ENCODE measurements at places on chromosomes 6 and 20. TPM values are rescaled to one million over a fixed set of nuclear protein-coding genes. Genes with fewer than 3 reads are reported as not detected.

PAX1 gene
- total RNA-seq = not detected

OLIG3 gene
- 0.67 TPM for total RNA-seq

GPR6 gene
- not detected for total RNA-seq

ANGPT4 gene
- total RNA-seq = not detected

SMLR1 gene
- total RNA-seq = not detected

SEL1L2 gene
- not detected for total RNA-seq

TMEM244 gene
- not detected for total RNA-seq

ATP6V1G2 gene
- total RNA-seq = 0.86 TPM

TBX18 gene
- total RNA-seq = not detected

THBD gene
- total RNA-seq = not detected

DNA sequence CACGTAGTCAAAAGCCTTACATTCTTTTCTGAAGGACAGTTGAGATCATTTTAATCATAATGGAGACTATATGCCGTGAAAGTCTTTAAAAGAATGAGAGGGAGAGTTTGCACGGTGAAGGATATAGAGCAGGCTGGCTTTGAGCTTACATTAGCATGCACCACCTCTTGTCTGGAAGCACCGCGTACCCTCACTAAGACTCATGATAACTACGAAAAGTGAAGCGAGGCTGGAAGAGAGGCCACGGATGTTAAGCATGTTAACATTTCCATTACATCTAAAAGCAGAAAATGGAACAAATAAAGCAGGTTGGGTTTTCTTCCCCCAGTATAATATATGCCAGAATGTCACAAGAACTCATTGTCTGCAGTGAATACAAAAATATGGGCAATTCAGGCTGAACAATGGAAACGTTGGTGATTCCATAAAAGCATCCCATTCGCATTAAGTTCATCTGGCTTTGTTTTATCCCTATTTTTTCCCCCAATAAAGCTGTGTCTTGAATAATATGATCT lies 40.6 kb upstream of the NKX2-2 start:
- H3K4me1 ChIP-seq = peaks cover 16% of the 10 kb centered on the region
- no peak for DNase-seq
- no peaks in the 10 kb centered on the region for H3K36me3 ChIP-seq
- peaks cover 6% of the 10 kb centered on the region for H3K27me3 ChIP-seq

GRCh38 chr6:124539096-124539495 lies 423.1 kb upstream of the RNF217 start:
- DNase-seq = no peak
- no peak overlapping the region for H3K27ac ChIP-seq
- no peaks in the 10 kb centered on the region for H3K4me1 ChIP-seq

- no peaks in the 10 kb centered on the region for H3K36me3 ChIP-seq
- H3K27me3 ChIP-seq = peaks cover 15% of the 10 kb centered on the region
- H3K27ac ChIP-seq = no peak overlapping the region
- H3K4me3 ChIP-seq = no peak overlapping the region
- peaks cover 2% of the 10 kb centered on the region for H3K4me1 ChIP-seq
Observed at GRCh38 chr6:113735491-113735890, 121.7 kb upstream of the MARCKS start.

GRCh38 chr20:25065625-25066338 lies 7.8 kb upstream of the ACSS1 start:
- DNase-seq = peak; percentile 83
- peaks cover 4% of the 10 kb centered on the region for H3K4me1 ChIP-seq
- H3K27me3 ChIP-seq = peaks cover 15% of the 10 kb centered on the region
- H3K36me3 ChIP-seq = no peaks in the 10 kb centered on the region
- no peak overlapping the region for H3K4me3 ChIP-seq
- H3K27ac ChIP-seq = no peak overlapping the region

- H3K27ac ChIP-seq = peak overlapping the region; percentile 52
- H3K36me3 ChIP-seq = peaks cover 52% of the 10 kb centered on the region
- H3K4me1 ChIP-seq = peaks cover 19% of the 10 kb centered on the region
- H3K27me3 ChIP-seq = no peaks in the 10 kb centered on the region
Observed at GRCh38 chr20:47351643-47352331, 4.7 kb downstream of the ZMYND8 start.

DNA sequence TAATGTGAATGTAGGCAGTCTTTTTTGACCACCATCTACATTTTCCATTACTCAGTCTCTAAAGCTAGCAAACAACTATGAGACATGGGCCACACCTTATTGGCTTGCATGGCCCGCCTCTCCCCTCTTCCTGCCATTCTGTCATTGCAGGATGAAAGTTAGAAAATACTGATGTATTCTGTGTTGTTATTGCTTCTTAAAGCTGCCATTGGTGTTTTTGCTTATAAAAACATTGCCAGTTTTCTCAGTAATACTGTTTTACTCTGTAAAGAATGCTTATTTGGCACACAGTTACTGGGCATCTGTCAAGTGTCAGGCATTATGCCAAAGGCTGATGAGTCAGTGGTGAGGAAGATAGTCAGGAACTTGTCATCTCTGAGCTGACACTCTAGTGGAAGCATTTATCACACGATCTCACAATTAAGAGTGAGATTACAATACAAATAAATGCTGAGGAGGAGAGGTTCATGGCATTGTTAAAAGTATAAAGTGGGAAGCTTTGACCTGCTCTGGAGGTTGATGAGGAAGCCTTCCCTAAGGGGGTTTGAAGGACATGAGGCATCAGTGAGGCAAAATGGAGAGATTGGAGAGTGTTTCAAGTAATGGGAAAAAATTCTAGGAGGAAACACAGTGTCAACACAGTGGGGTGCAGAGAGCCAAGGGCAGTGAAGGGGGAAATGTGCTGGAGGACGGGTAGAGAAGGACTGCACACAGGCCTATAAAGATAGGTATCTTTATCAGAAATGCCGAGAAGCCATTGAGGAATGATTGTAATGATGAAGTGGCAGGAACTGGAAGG lies 14.7 kb downstream of the KLHL32 start:
- peaks cover 8% of the 10 kb centered on the region for H3K4me1 ChIP-seq
- H3K4me3 ChIP-seq = no peak overlapping the region
- peak; percentile 42 for DNase-seq
- H3K36me3 ChIP-seq = no peaks in the 10 kb centered on the region
- H3K27ac ChIP-seq = peak overlapping the region; percentile 14
- H3K27me3 ChIP-seq = no peaks in the 10 kb centered on the region

GRCh38 chr6:116714761-116715160 lies 33.8 kb downstream of the KPNA5 start:
- peaks cover 13% of the 10 kb centered on the region for H3K4me1 ChIP-seq
- H3K27ac ChIP-seq = no peak overlapping the region
- no peaks in the 10 kb centered on the region for H3K27me3 ChIP-seq
- DNase-seq = no peak
- no peak overlapping the region for H3K4me3 ChIP-seq
- peaks cover 41% of the 10 kb centered on the region for H3K36me3 ChIP-seq

- DNase-seq = no peak
- H3K36me3 ChIP-seq = no peaks in the 10 kb centered on the region
- no peak within 1 kb of the TSS for H3K4me3 ChIP-seq
- H3K4me1 ChIP-seq = no peaks in the 10 kb centered on the region
- no peak within 1 kb of the TSS for H3K27ac ChIP-seq
Observed at GRCh38 chr20:46894579-46894958, at the start of gene EYA2. EYA2 (plus strand) TSS chr20:46894843; CDS start chr20:46990011, 95,168 bp downstream.

DNA sequence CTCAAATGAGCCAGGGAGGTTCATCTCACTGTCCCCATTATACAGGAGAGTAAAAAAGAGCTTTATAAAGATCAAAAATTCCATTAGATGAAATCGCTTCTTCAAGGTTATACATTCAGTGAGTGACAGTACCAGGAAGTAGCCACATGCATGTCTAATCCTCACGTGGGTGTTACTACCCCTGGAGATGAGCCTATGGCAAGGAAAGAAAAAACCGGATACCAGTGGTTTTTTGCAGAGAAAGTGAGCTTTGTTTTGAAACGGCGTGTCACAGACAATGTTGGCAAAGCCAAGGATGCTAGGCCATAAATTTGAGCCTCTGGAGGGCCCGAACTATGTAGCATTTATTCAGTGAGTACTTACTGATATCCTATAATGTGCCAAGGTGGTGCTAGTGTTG lies 215.0 kb upstream of the RIN2 start:
- H3K4me3 ChIP-seq = no peak overlapping the region
- H3K27me3 ChIP-seq = no peaks in the 10 kb centered on the region
- peaks cover 17% of the 10 kb centered on the region for H3K4me1 ChIP-seq
- peak overlapping the region; percentile 37 for H3K27ac ChIP-seq
- no peaks in the 10 kb centered on the region for H3K36me3 ChIP-seq

- no peak overlapping the region for H3K27ac ChIP-seq
- no peaks in the 10 kb centered on the region for H3K4me1 ChIP-seq
- no peaks in the 10 kb centered on the region for H3K36me3 ChIP-seq
Observed at GRCh38 chr6:110625883-110626282, 149.5 kb upstream of the SLC22A16 start.

DNA sequence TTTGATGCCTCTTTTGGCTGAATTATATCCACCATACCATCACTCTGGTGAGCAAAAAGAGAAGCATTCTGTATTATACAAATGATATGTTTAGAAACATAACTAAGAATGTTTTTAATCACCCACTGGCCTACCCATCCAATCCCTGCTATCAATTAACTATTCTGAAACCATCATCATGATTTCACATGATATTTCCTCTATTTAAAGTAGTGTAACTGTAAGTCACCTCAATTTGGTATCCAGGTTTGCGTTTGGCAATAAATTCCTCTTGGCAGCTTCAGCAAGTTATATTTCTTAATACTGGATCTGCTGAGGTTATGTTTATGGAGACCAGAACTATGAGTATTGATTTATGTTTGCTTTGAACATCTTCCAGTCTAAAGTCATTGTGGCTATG lies 332.1 kb downstream of the UTRN start:
- no peak overlapping the region for H3K4me3 ChIP-seq
- no peaks in the 10 kb centered on the region for H3K27me3 ChIP-seq
- H3K4me1 ChIP-seq = peaks cover 14% of the 10 kb centered on the region
- DNase-seq = no peak

GRCh38 chr6:42766163-42766670 lies 15.6 kb upstream of the BICRAL start:
- no peak overlapping the region for H3K4me3 ChIP-seq
- no peaks in the 10 kb centered on the region for H3K27me3 ChIP-seq
- no peak for DNase-seq
- peaks cover 3% of the 10 kb centered on the region for H3K36me3 ChIP-seq

GRCh38 chr20:32918296-32918695 lies 59.6 kb downstream of the EFCAB8 start:
- no peak overlapping the region for H3K27ac ChIP-seq
- H3K36me3 ChIP-seq = peaks cover 7% of the 10 kb centered on the region
- H3K4me3 ChIP-seq = no peak overlapping the region
- H3K27me3 ChIP-seq = no peaks in the 10 kb centered on the region
- no peaks in the 10 kb centered on the region for H3K4me1 ChIP-seq
- no peak for DNase-seq

DNA sequence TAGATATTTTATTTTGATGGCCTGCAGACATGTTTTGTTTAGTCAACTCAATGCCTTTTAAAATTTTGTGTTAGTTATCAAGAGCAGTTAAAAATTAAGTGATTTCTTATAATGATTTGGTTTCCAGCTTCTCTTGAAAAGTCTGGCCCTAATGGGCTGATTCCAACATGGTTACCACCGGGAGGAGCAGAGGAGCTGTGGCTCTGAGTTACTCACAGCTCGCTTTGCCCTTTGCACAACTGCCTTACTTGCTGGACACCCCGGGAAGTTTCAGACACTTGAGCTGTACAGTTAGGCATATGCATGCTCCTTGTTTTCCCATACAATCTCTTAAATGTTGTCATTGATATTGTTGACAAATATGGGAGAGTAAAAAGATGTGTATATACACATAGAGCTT lies 173.1 kb upstream of the MMS22L start:
- DNase-seq = no peak
- no peak overlapping the region for H3K27ac ChIP-seq
- no peaks in the 10 kb centered on the region for H3K36me3 ChIP-seq
- H3K27me3 ChIP-seq = peaks cover 2% of the 10 kb centered on the region
- H3K4me1 ChIP-seq = no peaks in the 10 kb centered on the region

DNA sequence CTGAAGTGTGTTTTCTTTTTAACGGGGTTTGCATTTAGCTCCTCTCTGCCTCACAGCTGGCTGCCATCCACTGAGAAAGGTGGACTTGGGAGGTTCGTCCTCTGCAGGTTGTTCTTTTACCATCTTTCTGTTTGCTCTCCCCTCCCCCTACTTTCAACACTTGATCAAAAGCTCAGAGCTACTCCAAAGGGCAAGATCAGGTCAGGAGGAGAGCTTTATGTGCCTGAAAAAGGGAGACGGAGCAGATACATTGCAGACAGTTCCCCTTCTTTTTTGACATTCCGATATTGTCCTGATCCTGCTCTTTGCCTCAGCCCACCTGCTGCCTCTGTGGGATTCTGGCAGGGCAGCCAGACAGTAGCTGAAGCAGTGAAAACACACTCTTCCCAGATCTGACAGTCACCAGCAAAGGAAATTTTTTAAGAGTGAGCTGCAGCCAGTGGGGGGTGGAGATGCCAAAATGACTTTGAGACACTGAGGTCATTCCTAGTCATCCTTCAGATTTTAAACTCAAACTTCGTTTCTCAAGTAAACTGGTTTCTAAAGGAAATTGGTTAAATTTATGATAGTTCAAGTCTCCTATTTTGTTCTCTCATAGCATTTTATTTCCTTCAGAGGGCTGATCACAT lies 26.5 kb downstream of the SMLR1 start:
- H3K27ac ChIP-seq = no peak overlapping the region
- H3K36me3 ChIP-seq = no peaks in the 10 kb centered on the region
- peaks cover 2% of the 10 kb centered on the region for H3K4me1 ChIP-seq
- H3K4me3 ChIP-seq = no peak overlapping the region
- DNase-seq = no peak

DNA sequence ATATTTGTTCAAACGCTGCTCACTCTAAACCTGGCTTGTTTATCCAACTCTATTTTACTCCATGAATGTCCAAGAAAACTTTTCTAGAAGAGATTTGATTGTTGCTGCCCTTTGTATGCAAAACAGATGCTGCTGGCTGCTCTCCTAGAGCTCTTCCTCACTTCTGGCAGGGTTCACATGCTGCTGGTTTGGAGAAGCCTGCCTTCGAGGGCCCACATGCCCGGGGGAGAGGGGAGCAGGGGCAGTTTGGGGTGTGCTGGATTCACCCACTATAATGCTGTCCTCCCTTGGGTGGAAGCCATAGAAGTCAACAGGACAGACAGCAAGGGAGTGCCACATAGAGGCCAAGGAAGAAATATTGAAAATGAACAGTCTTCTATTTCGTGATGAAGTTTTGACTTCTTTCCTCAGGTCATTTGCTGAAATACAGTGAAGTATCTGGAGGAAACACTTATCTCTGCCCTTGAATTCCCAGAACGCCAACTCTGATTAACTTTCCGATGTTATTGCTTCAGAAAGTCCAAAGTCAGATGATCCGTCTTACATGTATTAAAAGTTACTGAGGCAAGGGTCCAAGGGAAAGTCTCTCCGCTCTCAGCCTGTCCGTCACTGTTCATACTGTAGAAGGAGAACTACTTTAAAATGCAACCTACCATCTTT lies 32.4 kb downstream of the LY86 start:
- H3K4me3 ChIP-seq = no peak overlapping the region
- H3K27ac ChIP-seq = no peak overlapping the region
- no peaks in the 10 kb centered on the region for H3K27me3 ChIP-seq
- no peaks in the 10 kb centered on the region for H3K36me3 ChIP-seq
- DNase-seq = no peak
- peaks cover 12% of the 10 kb centered on the region for H3K4me1 ChIP-seq

DNA sequence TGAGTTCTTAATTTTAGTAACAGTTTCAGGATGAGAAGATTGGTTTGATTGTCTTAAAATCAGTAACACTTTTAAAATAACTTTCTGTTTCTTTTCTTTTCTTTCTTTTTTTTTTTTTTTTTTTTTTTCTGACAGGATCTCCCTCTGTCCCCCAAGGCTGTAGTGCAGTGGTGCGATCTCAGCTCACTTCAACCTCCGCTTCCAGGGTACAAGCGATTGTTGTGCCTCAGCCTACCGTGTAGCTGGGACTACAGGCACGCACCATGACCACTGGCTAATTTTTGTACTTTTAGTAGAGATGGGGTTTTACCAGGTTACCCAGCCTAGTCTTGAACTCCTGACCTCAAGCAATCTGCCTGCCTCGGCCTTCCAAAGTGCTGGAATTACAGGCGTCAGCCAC lies 33.7 kb upstream of the KCNQ5 start:
- no peak overlapping the region for H3K4me3 ChIP-seq
- DNase-seq = no peak
- H3K4me1 ChIP-seq = peaks cover 5% of the 10 kb centered on the region

Data from activated CD8-positive, alpha-beta T cell treated with anti-CD3 and anti-CD28 coated beads for 36 hours (primary cell).